ENCODE measurements at places on chromosomes 7 and 10. TPM values are rescaled to one million over a fixed set of nuclear protein-coding genes. Genes with fewer than 3 reads are reported as not detected.

Gene AGAP3
- 31.9 TPM for total RNA-seq

Gene AS3MT
- total RNA-seq = 5.0 TPM

Gene ZNF365
- 6.0 TPM for total RNA-seq

Gene C10orf53
- not detected for total RNA-seq

Gene KLF6
- total RNA-seq = 81.1 TPM

Gene HTR5A
- total RNA-seq = not detected

Gene PMS2
- 17.5 TPM for total RNA-seq

Gene PRSS37
- not detected for total RNA-seq

Gene VWDE
- not detected for total RNA-seq

Gene IKZF1
- total RNA-seq = not detected

Gene HTRA1
- total RNA-seq = 591 TPM

Gene PDGFA
- total RNA-seq = 91.5 TPM

Gene IL2RA
- not detected for total RNA-seq

Gene KCND2
- 4.9 TPM for total RNA-seq

Gene TMEM270
- total RNA-seq = not detected

Gene ASZ1
- total RNA-seq = not detected

Gene ERV3-1
- 9.5 TPM for total RNA-seq

Gene DDC
- not detected for total RNA-seq

Gene CCDC3
- total RNA-seq = 64.4 TPM

Gene PDE6C
- total RNA-seq = not detected

Gene C10orf67
- total RNA-seq = not detected

Gene GJD4
- total RNA-seq = 0.10 TPM

Gene LRRC17
- total RNA-seq = 103 TPM

Gene GATA3
- not detected for total RNA-seq

Gene SLC18A2
- under 0.01 TPM for total RNA-seq
